ENCODE measurements at places on chromosomes 16 and 17.

DNA sequence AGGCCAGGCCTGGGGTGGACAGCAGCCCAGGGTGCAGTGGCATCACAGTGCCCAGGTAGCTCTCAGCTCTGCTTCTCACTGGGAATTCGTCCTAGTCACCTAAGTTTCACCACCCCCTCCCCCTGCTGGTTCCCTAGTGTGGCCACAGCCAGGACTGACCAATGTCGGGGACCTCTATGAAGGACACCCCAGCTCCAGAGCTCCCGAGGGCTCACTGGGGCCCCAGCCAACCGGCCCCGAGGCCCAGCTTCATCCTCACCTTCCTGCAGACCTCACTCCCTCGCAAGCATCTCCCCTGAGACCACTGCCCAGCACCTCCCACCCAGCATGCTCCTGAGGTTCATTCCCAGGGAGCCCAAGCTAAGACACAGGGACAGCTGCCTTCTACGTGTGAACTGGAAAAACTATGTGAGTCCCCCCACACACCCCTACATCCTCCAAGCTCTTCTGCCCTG, 4.9 kb downstream of the SPPL2C start:
- no peak for DNase-seq

DNA sequence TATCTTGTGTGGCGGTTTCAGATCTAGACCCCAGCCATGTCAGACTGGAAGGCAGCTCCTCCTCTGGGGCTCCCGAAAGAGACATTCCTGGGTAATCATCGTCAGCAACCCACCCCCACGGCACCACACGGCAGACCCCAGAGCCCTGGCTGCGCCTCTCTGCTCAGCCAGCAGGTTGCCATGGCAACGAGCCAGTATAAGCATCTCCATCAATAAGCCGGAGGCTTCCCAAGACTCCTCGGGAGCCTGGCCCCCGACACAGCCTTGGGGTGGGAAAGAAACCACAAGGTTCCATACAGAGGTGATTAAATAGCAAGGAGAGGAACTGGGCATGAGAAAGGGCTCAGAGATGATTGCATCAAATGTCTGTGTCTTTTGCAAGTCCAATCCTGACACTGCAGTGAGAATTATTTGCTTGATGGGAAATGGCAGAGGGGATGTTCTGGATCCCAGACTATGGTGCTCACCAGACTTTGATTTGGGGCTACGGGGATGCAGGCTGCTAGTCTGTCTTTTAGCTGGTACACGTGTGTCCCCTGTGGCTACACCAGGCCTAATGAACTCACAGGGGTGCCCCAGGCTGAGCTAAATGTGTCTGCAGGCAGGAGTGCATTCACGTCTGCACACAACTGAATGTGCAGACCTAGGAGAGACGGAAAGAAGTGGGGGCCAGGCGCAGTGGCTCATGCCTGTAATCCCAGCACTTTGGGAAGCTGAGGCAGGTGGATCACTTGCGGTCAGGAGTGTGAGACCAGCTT, 320.5 kb upstream of the TNRC6C start:
- DNase-seq: no peak

DNA sequence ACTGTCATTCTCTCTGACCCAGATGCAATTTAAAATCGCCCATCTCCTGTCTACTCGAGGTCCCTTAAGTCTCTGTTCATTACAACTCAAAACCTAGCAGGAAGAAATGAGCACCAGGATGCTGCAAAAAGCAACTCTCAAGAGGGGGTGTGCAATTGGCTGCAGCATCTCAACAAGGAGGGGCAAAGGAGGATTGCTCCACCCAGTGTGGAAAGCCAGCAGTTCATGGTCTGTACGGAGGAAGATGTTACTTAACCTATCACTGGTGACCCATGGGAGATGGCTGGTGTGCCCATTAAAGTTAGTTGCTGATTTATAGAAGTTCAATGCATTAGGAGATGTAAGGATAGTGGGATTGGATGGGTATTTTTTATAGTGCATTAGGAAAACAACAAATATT, 147.4 kb downstream of the CDK5R1 start:
- DNase-seq: no peak

DNA sequence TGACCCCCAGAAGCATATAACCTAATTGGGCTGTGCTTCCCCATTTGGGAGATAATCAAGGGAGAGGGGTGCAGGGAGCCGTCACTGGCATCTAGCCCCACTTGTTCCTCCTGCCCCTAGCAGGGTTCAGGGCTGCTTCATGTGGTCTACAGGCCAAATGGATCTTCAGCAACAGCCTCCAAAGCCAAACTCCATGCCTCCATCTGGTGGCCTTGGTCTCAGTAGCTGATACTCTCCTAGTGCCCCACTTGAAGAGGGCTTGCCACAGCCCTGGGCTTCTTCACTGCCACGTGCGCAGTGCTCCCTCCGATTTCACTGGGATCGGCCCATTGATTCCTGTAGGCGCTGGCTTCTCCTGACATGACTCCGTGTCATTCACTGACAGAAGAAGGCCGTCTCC, 24.6 kb downstream of the LYRM9 start:
- DNase-seq: no peak

GRCh38 chr16:67529582-67530012, 968 bp downstream of the RIPOR1 start:
- no peak for DNase-seq
